ENCODE measurements at places on chromosomes 5 and 9. TPM values are rescaled to one million over a fixed set of nuclear protein-coding genes. Genes with fewer than 3 reads are reported as not detected.

The ECM2 gene
- not detected for total RNA-seq

The TMC1 gene
- total RNA-seq: not detected

The SPRY4 gene
- total RNA-seq: 1.3 TPM

The PCDHB2 gene
- total RNA-seq: 0.27 TPM

The HMCN2 gene
- total RNA-seq: under 0.01 TPM

The ENTREP1 gene
- under 0.01 TPM for total RNA-seq

The TRIM7 gene
- 0.27 TPM for total RNA-seq

The ALDOB gene
- total RNA-seq: not detected

DNA sequence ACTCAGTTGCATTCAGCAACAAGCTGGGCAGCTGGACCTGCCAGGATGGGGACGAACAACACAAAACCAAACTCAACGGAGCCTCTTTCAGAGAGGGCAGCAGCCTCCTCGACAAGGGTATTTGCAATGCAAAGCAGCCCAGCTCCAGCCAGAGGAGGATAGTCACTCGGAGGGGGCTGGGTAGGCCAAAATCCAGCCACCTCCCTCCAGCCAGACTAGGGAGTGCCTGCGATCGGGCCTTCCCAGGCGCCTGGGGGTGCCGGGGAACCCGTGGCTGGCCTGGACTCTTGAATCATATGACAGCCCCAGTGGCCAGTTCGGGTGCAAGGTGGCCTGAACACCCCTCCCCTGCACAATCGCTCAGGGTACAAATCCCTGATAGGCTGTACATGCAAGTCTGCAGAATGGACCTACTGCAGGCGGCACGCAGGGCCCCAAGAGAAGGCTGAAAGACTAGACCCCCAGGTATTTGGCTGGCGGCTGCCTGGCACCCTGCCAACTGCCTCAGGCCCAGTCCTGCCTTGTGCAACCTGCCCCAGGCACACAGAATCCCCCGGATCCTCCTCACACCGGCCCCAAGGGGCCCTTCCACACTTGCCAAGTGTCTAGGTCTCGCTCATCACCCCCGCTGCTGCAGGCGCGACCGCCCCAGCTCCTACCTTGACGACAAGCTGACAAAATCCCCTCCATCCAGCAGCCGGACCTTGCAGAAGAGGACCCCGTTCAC lies 1.3 kb downstream of the EEIG1 start:
- DNase-seq: no peak

- no peak for DNase-seq
Observed at GRCh38 chr5:177312649-177313181, 1.0 kb upstream of the MXD3 start.

GRCh38 chr5:168798065-168799023 lies 219.2 kb upstream of the PANK3 start:
- DNase-seq: peak; percentile 18

DNA sequence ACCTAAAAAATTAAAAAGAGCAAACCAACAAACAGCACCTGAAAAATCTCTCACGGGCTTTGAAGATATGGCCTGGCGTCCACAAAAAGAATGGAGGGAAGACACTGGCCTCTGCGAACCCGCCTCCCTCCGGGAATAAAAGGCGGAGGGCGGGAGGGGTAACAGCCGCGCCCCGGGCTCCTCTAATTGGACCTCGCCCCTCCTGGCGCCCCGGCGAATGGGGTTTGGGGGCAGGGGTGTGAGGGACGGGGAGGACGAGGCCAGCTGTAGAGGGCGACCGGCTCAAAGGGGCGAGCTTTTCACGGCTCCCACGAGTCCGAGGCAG lies 753 bp downstream of the FANCC start:
- DNase-seq: no peak

DNA sequence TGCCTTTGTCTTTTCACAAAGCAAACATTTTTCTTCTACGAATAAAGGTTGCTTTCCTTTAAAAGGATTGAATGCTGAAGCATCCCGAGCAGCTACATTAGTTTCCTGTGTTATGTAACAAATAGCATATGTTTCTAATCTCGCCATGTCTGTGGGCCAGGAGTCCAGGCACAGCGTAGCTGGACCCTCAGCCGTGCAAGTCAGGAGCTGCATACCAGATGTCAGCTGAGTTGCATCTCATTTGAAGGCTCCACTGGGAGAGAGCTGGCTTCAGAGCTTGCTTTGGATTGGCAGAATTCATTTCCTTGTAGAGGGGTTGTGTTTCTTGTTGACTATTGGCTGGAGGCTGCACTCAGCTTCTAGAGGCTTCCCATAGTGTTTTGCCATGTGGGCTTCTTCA lies 16.0 kb upstream of the GOLPH3 start:
- no peak for DNase-seq

- DNase-seq: no peak
Observed at GRCh38 chr5:103444333-103445038, 118.1 kb downstream of the NUDT12 start.

GRCh38 chr9:127030814-127031740 lies 91.4 kb downstream of the ANGPTL2 start:
- no peak for DNase-seq

DNA sequence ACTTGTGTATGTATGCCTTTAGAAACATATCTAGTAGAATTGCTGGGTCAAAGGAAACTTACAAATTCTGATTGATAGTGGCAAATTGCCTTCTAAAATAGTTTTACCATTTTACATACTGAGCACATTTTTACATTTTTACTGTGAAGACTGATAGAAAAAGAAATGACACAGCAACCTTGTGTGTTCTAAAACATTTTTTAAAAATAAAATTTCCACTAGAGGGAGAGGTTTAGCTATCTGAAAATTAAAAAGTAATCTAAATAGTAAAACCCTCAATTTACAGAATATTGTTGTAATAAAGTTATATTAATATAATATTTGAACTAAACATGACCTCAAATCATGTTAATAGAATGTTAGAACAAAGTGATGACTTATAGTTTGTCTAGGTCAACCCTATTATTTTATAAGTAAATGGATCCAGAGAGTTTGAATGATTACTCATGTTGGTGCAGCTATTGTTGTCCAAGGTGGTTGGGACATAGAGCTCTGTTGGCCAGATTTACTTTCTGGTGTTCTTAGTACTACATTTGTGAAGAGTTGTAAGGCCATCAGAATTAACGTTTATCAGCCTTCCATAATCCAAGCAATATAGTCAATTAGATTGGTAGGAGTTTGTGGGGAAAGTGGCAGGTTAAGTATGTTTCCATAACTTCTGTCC lies 17.2 kb downstream of the CENPP start:
- no peak for DNase-seq

GRCh38 chr5:176647030-176647842 lies at the start of gene TSPAN17:
Gene TSPAN17, plus strand, starts transcription at chr5:176647484. Its CDS starts 132 bp downstream, at chr5:176647616.
- DNase-seq: peak; percentile 98

DNA sequence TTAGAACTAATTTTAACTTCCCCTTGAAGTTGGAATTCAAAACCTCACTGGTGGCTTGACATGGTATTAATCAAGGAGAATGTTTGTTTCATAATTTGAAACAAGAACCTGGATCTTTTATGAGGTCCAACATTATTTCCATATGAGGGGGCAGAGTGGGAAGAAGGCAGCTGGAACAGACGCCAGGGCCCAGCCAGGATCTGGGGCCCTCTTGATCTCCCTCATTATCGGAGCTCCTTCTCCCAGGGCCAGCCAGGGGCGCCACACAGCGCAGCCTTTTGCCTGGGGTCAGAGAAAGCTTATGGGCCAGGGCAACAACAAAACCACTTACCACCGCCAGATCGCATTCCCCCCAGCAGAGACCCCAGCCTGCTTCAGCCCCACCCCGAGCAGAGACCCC lies 27.1 kb upstream of the NKD2 start:
- no peak for DNase-seq

DNA sequence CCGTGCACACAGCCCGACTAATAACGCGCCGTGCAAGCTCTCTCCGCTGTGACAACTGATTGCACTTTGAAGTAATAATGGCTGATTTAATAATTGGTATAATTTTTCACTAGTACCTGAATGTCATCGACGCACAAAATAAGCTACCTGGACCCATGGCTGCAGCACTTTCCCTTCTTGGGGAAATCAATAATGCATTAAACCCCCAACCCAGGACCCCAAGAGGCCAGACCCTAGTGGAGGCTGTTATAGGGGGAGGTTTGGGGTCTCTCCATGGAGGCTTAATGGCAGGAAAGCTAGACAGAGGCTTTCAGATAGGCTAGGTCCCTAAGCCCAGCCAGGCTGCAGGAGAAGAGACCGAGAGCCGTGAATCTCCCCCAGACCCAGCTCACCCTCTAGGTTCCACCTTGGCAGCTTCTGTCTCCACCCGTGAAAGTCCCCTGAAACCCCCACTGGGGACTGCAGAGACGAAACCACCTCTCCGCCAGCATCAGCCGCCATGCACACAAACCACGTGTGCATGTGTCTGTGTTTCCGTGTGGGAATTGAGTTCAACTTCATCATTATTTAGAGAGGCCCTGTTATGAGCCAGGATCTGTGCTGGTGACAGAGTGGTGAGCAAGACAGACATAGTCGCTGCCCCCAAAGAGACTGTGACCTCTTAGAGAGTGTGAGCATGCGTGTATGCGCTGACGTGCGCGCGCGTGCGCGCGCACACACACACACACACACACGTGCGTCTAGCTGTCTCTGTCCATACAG lies 168.6 kb upstream of the MVB12B start:
- no peak for DNase-seq

DNA sequence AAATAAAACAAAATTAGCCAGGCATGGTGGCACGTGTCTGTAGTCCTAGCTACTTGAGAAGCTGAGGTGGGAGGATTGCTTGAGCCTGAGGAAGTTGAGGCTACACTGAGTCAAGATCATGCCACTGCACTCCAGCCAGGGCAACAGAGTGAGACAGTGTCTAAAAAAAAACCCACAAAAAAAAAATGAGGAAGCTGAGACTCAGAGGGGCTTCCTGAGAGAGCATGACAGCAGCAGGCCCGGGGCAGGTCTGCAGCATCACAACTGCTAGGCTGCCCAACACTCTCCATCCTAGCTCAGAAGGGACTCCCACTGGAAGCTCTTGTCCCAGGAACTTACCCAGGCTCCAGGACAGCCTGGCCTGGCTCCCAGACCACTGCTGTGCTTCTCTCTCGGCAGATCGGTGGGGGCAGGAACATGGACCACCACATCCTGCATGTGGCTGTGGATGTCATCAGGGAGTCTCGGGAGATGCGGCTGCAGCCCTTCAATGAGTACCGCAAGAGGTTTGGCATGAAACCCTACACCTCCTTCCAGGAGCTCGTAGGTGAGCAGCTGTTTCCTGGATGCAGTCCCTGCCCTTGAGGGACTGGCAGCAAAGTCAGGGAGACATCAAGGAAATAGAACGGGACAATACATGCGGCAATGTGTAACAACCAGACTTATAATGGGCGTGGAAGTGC lies 19.1 kb downstream of the PTGS1 start:
- DNase-seq: peak; percentile 86

- DNase-seq: peak; percentile 98
Observed at GRCh38 chr9:129863059-129863690, 27.9 kb downstream of the USP20 start.

- DNase-seq: no peak
Observed at GRCh38 chr5:74063821-74064220, 437.8 kb downstream of the ARHGEF28 start.

DNA sequence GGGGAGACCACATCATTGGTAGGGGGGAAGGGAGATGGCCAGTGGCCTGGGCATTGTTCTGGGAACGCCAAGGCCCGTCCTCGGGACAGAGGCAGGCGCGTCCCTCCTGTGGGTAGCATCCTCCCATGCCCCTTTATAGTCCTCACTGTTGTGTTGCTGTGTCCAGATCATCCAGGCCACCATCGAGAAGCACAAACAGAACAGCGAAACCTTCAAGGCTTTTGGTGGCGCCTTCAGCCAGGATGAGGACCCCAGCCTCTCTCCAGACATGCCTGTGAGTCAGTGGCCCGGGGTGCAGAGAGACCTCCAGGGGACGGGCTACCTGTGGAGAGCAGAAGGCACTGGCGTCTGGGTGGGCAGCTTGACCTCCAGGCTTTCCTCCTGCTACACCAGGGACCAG lies 38.4 kb upstream of the SUSD3 start:
- DNase-seq: no peak

- no peak for DNase-seq
Observed at GRCh38 chr5:157827423-157827822, 31.5 kb downstream of the CLINT1 start.

GRCh38 chr9:87167161-87167560 lies 219.9 kb upstream of the GAS1 start:
- DNase-seq: no peak
